ENCODE measurements at places on chromosomes 1 and 21. TPM values are rescaled to one million over a fixed set of nuclear protein-coding genes. Genes with fewer than 3 reads are reported as not detected.

Gene SH2D2A
- 257 TPM for total RNA-seq

Gene PRRX1
- total RNA-seq = not detected

DNA sequence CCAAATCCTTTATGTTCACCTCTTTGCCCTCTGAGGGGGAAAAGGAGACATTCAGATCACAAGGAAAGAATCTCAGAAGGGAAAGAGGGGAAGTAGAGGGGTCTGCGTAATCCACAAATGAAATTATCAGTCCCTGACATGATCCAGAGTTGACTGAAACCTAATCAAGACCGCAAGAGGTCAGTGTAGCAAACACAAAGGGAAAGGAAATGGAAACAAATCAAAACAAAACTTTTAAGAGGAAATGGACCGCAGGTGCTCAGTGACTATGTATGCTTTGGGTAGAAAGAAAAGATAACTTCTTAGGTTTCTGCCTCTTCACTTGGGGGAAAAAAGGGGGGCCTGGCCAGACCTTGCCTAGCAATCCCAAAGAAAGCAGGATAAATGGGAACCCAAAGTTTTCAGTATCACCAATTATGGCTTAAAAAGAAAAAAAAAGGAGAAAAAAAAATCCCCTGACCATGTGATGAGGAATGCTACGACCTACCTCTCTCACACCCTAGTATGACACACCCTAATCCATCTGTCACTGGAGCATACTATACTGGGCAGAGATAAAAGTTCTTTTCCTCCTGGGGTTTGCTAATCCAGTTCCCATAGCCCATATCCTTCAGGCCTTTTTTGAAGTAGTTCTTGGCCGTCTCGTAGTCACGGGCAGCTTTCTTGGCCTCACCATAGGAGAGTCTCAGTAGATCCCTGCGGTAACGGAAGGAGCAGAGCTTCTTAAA lies 16.9 kb downstream of the CHRNB2 start:
- ATAC-seq = no peak

DNA sequence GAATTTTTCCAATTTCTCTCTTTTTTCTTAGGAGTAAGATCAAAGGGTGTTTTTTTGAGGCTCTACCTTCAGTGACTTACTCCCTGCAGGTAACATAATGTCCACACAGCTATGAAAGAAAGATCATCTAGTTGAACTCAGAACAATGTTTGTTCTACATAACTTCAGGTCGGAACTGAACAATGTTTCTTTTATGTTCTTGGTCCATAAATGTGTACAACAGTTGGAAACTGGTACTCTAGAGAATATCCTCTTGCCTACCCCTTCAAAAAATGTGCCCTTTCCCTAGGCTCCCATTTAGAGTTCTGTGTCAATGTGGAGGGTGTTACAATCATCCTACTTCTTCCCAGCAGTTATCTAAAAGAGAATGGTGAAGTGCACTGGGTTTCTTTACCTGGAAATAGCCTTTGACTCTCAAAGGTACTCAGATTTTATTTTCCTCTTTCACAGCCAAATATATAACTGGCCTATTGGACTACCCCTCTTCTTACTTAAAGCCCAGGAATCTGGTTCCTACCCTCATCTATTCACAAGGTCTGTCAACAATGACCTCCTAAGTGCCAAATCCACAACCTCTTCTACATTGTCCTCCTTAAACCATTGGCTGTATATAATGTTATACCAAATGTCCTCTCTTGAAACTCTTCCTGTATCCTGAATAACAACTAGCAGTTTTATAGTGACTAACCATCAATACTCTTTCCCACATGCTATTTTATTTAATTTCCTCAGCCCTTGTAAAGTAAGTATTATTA lies 42.3 kb downstream of the CD58 start:
- ATAC-seq = no peak

Gene OR2T35
- not detected for total RNA-seq
